Activated CD4-positive, alpha-beta T cell treated with anti-CD3 and anti-CD28 coated beads, Interleukin-2, Interleukin-4, amounts not matched to agents 100 ng/mL and 50 ng/mL, durations not matched to agents 16 hours and 8 hours (primary cell): ENCODE measurements at places on chromosomes 3 and 15.

GRCh38 chr3:143478115-143478693, 358.6 kb downstream of the CHST2 start:
- no peak for DNase-seq

DNA sequence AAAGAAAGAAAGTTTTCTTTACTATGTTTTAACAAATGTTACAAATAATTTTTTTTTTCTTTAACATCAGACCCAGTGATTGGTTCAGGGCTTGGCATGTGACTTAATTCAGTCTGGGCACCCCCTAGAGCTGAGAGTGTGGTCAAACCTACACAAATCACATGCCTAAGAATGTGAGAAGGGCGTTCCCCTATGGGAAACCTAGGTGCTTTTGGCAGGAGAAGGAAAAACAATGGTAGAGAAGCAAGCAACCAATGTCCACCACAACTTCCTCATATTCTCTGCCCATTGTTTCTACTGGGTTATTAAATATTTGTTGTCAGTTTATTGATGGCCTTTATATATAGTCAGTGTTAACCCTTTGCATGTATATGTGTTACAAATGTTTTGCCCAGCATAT, 21.4 kb upstream of the PIAS1 start:
- DNase-seq, result no peak

DNA sequence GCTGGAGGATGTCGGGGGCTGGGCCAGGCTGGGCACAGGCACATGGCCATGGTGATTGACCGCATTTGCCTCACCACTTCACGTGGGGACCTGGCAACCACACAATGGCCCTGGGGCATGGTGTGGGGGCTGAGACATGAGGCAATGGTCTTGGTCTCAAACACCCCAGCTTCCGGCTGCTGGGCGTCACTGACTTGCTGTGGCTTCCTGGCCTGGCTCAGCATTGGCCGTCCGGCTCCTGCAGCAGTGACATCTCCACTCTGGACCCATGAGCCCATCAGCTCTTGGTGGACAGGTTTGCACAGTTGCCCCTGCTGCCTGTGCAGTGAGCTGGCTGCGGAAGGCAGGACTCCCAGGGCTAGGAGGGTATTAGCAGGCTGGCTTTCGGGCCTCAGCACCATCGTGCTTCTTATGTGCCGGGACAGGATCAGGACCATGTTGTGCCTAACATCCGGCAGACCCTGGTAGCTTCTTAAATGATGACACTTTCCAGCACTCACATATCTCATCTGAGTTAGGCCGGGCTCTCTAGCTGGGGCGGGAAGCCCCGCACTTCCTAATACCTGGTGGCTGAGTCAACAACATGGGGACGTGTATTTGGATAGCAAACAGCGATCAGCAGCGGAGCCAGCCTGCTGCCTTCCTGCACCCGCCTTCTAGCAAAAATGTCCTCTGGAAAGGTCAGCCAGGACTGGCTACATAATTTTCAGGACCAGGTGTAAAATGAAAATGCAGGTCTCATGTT, 34.1 kb downstream of the ZNF710 start:
- no peak for DNase-seq

DNA sequence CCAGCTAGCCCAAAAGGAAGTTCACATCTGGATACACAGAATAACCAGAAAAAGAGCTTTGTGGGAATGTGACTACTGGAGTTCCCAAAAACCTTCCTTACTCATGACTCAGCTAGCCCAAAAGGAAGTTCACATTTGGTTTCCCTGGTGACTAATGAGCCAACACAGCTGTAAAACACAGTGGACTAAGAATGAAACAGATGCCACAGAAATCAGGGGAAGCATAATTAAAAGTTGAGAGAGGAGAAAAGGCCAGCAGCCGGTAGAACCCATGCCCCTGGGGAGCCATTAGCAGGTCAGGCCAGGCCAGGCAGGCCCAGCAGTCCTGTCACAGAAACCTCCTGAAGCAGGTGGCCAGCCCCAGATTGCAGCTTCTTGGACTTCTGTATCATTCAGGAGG, 130.3 kb downstream of the GHSR start:
- peak; percentile 25 for DNase-seq

GRCh38 chr3:69231929-69232440, 109.6 kb upstream of the LMOD3 start:
- DNase-seq, result no peak

GRCh38 chr3:196141866-196142201, 59.9 kb upstream of the TFRC start:
- no peak for DNase-seq

- DNase-seq, result peak; percentile 38
Measured at GRCh38 chr15:61857169-61857829, 202.9 kb downstream of the VPS13C start.

- DNase-seq, result no peak
Measured at GRCh38 chr3:146325170-146325569, 74.3 kb upstream of the PLSCR4 start.

DNA sequence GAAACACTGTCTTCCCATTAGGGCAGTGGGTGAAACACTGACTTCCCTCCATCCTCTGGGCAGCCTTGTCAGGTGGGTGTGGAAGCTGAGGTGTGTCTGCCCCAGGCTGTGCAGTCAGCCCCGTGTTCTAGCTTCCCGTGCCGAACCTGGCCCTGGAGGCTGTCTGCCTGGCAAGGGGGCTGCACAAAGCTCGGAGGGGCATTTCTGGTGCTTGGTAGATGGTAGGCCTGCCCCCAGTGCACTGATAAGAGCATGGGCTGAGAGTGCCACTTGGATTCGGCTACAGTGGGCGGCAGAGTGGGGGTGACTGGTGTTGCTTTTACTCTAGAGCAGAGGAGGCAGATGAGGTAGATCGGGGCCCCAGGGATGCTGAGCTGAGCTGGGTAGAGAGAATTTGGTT, 21.3 kb downstream of the IGF1R start:
- DNase-seq, result no peak

DNA sequence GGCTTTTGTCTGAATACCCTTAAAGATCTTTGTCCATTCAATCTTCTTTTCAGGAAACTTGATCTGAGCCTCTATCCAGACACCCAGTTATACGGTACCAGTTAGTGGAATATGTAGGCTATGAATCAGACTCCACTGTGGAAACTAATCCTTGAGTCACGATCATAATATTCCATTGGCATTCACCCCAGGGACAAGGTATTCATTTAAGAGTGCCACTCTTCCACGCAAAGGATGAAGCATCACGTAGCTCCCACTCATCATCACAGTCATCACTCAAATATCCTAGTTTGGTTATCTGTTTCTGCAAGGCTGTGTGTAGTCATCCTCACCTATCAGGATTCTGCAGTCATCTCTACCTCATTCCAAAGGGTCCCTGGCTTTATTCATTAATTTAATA, 85.6 kb downstream of the NEDD4 start:
- no peak for DNase-seq

DNA sequence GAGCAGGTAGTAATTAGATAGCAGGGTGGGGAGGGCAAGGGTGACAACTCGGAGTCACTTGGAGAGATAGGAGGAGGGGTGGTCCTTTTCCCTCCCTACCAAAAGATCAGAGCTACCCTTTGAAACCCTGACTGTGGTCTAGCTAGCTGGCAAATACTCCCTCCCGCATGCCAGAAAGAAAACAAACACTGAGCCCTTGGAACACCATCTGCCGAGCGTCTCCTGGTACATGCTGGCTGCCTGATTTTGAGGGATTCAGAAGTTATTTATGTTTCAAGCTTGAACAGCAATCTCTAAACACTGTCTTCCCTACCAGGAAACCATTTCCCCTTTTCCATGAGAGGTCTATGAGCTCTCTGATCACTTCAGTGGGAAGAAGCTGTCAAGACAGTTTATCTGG, 291.6 kb upstream of the CFAP20DC start:
- DNase-seq, result no peak

DNA sequence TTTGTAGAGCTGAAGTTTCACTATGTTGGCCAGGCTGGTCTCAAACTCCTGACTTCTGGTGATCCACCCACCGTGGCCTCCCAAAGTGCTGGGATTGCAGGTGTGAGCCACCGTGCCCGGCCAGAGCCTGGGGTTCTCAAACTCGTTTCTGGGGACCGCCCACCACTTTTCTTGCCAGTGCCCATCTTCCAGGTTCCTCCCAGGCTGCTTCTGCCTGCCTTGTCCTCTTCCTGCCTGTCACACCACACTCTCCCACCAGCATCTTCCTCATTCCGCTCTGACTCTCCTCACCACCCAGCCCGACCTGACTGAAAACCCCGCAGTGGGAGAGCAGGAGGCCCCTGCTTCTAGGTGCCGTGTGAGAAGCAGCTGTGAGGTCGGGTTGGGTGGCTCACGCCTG, 3.1 kb upstream of the DYNLT2B start:
- no peak for DNase-seq

DNA sequence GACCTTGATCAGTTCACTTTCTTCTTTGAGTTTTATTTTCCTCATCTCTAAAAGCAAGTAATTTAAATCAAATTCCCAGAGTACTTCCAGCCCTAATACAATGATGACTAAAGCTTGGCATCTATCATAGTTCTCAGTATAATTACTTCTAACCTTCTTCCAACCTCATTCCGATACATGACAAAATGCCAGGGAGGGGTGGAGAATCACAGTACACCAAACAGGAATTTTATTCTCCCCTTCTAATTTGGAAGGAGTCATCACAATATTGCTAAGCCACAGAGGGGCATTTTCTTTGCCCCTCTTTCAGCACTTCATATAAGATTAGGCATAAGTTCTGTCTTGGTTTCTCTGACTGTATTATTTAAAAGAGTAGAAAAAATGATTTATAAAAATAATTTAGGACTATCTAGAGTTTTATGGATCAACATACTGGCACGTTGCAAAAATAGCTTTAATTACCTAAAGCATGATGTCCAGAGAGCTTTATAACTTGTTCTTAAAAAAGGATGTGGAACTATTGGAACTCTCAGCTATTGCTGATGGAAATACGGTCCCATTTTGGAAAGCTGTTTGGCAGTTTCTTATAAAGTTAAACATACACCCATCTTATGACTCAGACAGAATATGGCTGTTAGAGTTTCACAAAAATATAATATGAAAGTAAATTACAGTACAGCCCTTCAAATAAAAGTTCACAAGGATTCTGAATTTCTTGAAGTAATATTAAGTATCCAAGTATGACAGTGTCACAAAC, 86.9 kb upstream of the UBE2E2 start:
- no peak for DNase-seq

DNA sequence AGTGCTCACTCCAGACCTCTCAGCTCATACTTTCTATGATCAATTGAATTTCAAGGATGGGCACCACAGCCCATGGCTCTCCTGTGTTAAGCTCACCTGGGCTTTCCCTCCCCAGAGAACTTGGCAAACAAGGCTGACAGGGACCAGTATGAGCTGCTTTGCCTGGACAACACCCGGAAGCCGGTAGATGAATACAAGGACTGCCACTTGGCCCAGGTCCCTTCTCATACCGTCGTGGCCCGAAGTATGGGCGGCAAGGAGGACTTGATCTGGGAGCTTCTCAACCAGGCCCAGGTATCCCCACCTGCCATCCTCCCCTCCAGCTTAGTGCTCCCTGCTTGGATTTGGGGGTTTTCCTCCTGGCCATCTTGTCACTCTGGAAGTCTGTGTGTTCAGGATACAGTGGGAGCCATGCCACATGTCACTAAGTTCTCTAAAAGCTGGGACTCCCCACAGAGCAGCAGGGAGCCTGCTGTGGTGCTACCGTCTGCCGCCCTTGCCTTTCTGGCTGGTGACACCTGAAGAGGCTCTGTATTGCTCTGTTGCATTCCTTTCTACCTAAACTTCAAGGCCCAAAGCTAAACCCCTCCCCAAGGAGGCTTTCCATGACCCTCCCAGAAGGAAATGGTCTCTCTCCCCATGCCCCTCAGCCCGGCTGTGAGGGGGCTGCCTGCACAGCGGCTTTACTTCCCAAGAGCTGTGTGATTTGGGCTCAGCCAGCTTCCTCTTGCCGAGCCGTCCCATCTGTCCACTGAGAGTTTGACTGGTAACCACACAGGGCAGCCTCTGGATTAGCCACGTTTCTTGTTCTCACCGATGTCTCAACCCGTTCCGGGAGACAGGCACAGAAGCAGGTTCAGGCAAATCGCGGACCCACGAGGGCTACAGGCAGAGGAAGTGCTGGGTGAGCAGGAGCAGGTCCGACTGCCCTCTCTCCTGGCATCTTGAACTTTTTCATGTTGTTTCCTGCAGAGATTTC, 10.8 kb downstream of the TF start:
- DNase-seq, result no peak

- DNase-seq, result no peak
Measured at GRCh38 chr3:69568951-69569350, 170.3 kb upstream of the MITF start.

GRCh38 chr3:16388850-16389441, 123.9 kb downstream of the OXNAD1 start:
- no peak for DNase-seq

- no peak for DNase-seq
Measured at GRCh38 chr3:115758076-115758763, 134.9 kb downstream of the GAP43 start.

GRCh38 chr15:25708391-25708790, 154.7 kb downstream of the ATP10A start:
- no peak for DNase-seq

GRCh38 chr3:10933021-10933420, 59.5 kb upstream of the SLC6A1 start:
- DNase-seq, result no peak

DNA sequence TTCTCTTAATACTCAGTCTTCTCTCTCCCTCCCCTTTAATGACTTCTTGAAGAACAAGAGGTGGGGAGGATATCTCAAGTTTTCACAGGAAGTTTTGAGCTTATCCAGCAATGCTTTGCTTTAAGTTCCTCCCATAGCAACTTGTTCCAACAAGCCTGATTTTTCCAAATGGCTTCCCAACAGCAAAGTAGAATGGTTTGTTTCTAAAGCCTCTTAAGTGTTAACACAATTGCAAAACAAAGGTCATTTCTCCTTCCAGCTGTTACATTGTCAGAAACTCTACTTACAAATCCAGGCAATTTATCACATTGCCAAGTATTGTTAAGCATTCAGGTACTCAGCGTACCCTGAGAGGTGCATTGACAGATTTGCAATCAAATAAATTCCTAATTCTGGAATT, 6.8 kb upstream of the ZNF770 start:
- no peak for DNase-seq

- DNase-seq, result no peak
Measured at GRCh38 chr3:40768536-40768935, 243.8 kb downstream of the ZNF621 start.

GRCh38 chr3:29850641-29851040, 569.8 kb downstream of the RBMS3 start:
- DNase-seq, result no peak

GRCh38 chr3:45154641-45155147, 8.5 kb upstream of the CDCP1 start:
- no peak for DNase-seq

- peak; percentile 43 for DNase-seq
Measured at GRCh38 chr3:184710870-184711492, 883 bp downstream of the MAGEF1 start.

GRCh38 chr15:60932051-60932915, 296.8 kb downstream of the RORA start:
- DNase-seq, result peak; percentile 85
